CD8-positive, alpha-beta memory T cell (primary cell): ENCODE measurements at places on chromosomes 7 and 10. TPM values are rescaled to one million over a fixed set of nuclear protein-coding genes. Genes with fewer than 3 reads are reported as not detected.

RPP30 gene
- polyA plus RNA-seq = 40.3 TPM

GRCh38 chr10:72321248-72322029 lies 33.3 kb downstream of the DNAJB12 start:
- no peak for DNase-seq

DNA sequence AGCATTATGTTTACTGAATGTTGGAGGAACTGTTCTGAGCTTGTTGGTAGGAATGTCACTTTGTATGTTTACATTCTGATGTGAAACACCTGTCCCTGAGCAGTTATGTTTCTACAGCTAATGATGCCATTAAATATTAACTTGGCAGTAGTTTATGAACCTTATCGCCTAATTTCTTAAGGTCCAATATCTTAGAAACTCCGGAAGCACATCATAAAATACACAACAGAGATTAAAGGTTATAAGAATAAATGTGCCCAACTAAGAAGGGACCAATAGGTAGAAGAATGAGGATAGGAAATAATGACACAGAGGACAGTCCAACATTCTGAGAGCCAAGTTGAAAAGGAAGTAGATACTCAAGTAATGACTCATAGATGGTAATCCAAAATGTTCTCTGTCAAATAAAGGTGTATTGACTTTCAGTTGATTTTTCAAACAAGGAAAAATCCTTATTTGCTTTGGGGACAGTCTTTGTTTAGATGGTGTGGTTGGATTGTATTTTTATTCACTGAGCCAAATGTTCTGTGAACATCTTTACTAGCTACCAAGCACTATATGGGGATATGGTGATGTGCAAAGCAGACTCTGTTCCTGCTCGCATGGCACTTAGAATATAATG lies 31.9 kb downstream of the LCOR start:
- no peak for DNase-seq

GRCh38 chr10:14884082-14884481 lies 5.4 kb downstream of the SUV39H2 start:
- no peak for DNase-seq

DNA sequence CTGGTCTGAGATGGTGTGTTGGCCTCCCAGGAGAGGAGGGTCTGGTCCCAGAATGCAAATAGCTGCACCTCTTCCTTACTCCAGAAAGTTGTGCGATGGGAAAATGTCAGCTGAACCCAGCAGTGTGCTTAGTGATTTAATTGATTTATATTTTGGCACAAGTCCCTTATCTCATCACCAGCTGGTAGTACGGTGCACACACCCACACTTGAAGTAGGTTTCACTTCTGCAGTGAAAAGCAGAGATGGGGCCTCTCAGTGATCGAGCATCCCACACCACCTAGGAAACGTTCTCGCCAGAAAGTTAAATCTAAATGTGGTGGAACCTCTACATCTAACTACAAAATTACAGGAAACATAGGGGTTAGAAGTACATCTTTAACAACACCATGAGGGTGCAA lies 80.4 kb downstream of the UBE3C start:
- no peak for DNase-seq
